Activated CD4-positive, CD25-positive, alpha-beta regulatory T cell treated with anti-CD3 and anti-CD28 coated beads, Interleukin-2, amount 50 U/mL, for 72 hours (primary cell): ENCODE measurements at places on chromosomes 7 and 10.

DNA sequence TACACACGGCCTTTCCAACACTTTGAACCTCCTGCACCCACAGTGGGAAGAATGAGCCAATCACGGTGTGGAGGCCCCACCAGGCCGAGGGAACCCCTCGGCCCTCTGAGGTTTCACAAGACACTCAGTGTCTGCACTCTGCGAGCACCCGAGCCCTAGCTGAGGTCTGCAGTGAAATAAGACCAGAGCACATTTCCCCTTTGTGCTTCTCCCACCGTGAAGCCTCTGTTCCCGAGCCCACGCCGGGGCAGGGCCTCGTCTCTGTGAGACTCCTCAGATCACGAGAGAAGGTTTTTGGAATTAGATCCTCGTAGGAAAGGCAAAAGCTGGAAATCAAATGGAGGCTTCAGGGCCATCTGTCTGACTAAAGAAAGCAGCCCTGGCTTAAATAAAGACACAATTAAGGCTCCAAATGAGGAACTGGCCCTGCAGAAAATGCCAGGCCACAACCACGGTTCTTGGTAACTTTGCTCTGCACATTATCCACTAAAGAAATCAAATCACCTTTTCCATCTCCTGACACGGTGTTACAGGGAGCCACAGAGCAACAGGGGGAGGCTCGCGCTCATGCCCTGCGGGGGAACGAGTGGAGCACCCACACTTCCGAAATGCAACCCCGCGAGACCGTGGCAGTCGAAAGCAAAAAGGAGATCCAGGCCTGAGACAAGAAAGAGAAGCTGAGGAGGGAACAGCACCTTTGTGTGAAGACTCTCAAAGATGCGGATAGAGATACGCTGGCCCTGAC, 43.7 kb downstream of the FAM53B start:
- no peak for DNase-seq

DNA sequence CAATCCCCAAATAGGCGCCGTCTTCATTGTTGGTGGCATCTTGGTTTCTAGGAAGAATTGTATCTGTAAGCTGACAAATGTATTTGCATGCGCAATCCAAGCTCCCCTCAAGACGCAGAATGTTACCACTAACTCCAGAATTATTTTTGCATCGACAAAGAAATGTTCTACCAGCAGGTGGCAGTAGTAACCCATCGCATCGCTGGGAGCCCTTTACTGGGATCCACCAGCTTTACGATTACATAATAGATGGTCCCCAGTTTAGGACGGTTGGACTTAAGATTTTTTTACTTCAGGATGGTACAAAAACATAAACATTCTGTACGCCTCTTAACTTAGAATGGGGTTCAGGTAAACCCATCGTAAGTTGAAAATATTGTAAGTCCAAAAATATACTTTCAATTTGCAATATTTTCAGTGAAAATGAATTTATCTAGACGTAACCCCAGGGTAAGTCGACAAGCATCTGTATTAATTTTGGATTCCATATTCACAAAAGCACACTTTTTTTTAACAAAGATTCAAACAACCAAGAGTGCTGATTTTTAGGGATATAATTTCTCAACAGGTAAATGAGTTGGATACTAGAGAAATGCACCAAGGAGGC, 114.0 kb upstream of the COBL start:
- DNase-seq = no peak

DNA sequence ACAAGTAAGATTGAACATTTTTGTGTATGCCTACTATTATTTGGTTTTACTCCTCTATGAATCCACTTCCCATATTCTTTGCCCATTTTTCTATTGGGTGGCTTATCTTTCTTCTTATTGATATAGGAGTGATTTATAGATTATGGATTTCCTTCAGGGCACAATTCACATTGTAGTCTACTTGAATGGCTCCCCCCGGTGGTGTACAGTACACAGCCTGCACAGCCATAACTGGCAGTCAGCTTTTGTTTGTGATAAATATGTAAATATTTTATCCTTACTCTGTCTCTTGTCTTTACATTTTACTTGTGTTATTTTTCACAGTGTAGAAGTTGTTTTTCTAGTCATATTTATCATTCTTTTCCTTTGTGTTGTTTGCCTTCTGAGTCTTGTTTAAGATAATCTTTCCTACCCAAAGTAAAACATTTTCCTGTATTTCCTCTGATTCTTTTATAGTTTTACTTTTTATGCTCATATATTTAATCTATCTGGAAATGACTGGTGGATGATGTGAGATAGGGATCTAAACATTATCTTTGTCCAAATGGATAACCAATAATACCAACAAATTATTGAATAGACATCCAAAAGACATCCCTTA, 23.9 kb upstream of the CALD1 start:
- DNase-seq = no peak

- no peak for DNase-seq
These were observed 503.7 kb upstream of the FOXK1 start for GRCh38 chr7:4178416-4178815.

DNA sequence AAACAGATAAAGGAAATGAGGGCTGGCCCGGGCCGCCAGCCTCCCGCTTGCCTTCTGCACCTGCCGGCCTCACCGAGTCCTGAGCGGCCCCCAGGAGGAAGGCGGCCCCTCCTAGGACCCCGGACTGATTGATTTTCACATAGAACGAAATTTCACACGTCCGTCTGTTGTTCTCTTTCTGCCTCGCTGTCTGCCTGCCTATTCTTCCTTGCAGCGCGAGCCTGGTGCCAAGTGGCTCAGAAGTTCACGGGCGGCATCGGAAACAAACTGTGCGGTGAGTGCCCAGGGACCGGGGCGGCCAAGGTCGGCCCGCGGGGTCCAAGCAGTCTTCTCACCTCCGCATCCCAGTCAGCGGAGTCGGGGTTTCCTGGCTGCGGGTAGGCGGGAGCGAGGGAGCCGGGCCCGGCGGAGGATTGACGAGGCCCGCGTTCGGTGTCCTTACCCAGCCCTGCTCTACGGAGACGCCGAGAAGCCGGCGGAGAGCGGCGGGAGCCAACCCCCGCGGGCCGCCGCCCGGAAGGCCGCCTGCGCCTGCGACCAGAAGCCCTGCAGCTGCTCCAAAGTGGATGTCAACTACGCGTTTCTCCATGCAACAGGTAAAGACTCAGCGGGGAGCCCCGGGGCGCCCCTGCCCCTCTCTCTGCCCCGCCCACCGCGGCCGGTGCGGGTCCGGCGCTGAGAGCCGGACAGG, 967 bp downstream of the GAD2 start:
- no peak for DNase-seq
